ENCODE measurements at places on chromosomes 2 and 18. TPM values are rescaled to one million over a fixed set of nuclear protein-coding genes. Genes with fewer than 3 reads are reported as not detected.

DCDC2C gene
- not detected for total RNA-seq

RESP18 gene
- not detected for total RNA-seq

CHRNG gene
- total RNA-seq, result not detected

SERPINB8 gene
- total RNA-seq, result 7.2 TPM

COL4A3 gene
- 2.2 TPM for total RNA-seq

FAHD2A gene
- 23.0 TPM for total RNA-seq

DYNC1I2 gene
- 151 TPM for total RNA-seq

THADA gene
- 30.5 TPM for total RNA-seq

ETAA1 gene
- total RNA-seq, result 17.1 TPM

AOX1 gene
- total RNA-seq, result 5.1 TPM

TEX44 gene
- not detected for total RNA-seq

IL1R2 gene
- 3.8 TPM for total RNA-seq

PLCL1 gene
- not detected for total RNA-seq

IGFBP5 gene
- 10.0 TPM for total RNA-seq

ALPP gene
- total RNA-seq, result 47.5 TPM

BUB1 gene
- 45.7 TPM for total RNA-seq

MOGAT1 gene
- 0.35 TPM for total RNA-seq

ACKR3 gene
- total RNA-seq, result 19.6 TPM

KLHL41 gene
- not detected for total RNA-seq

GBX2 gene
- not detected for total RNA-seq

SERPINB13 gene
- not detected for total RNA-seq

SERPINB12 gene
- total RNA-seq, result not detected

HOXD12 gene
- total RNA-seq, result not detected

MAP2 gene
- 71.1 TPM for total RNA-seq

XPO1 gene
- total RNA-seq, result 236 TPM

AGAP1 gene
- 91.4 TPM for total RNA-seq

NEDD4L gene
- 57.4 TPM for total RNA-seq

POTEJ gene
- not detected for total RNA-seq

CNGA3 gene
- total RNA-seq, result not detected

ACOXL gene
- 10.7 TPM for total RNA-seq

SIX3 gene
- total RNA-seq, result 1.4 TPM

MAPRE3 gene
- 17.1 TPM for total RNA-seq

CTAGE1 gene
- total RNA-seq, result not detected

COLEC11 gene
- total RNA-seq, result 2.4 TPM

RGPD4 gene
- total RNA-seq, result not detected

VWA3B gene
- total RNA-seq, result not detected

TGFA gene
- total RNA-seq, result 36.4 TPM

TEKT4 gene
- 0.15 TPM for total RNA-seq

BCL2 gene
- total RNA-seq, result 2.0 TPM

All from PC-9 (cell line).